ENCODE measurements at places on chromosomes 7 and 10. TPM values are rescaled to one million over a fixed set of nuclear protein-coding genes. Genes with fewer than 3 reads are reported as not detected.

- H3K4me3 ChIP-seq, result no peak overlapping the region
- DNase-seq, result no peak
- peaks cover 16% of the 10 kb centered on the region for H3K27me3 ChIP-seq
- no peaks in the 10 kb centered on the region for H3K4me1 ChIP-seq
- no peak overlapping the region for H3K27ac ChIP-seq
- no peaks in the 10 kb centered on the region for H3K36me3 ChIP-seq
Observed at GRCh38 chr7:27345164-27345887, 102.7 kb downstream of the EVX1 start.

- no peaks in the 10 kb centered on the region for H3K4me1 ChIP-seq
- no peak overlapping the region for H3K4me3 ChIP-seq
- H3K27ac ChIP-seq, result no peak overlapping the region
- H3K27me3 ChIP-seq, result no peaks in the 10 kb centered on the region
- no peak for DNase-seq
Observed at GRCh38 chr7:44380189-44380830, 54.9 kb upstream of the CAMK2B start.

- H3K4me3 ChIP-seq, result no peak overlapping the region
- no peak for DNase-seq
- H3K27ac ChIP-seq, result peak overlapping the region; percentile 39
- H3K4me1 ChIP-seq, result peaks cover 98% of the 10 kb centered on the region
Observed at GRCh38 chr10:104331208-104331838, 6.9 kb downstream of the ITPRIP start.

GRCh38 chr7:111753968-111754367 is 191.7 kb upstream of the IMMP2L start:
- no peak overlapping the region for H3K27ac ChIP-seq
- no peak for DNase-seq
- no peaks in the 10 kb centered on the region for H3K27me3 ChIP-seq
- no peaks in the 10 kb centered on the region for H3K36me3 ChIP-seq
- H3K4me3 ChIP-seq, result no peak overlapping the region
- no peaks in the 10 kb centered on the region for H3K4me1 ChIP-seq

GRCh38 chr7:620056-620455 is 100.4 kb upstream of the PDGFA start:
- H3K27ac ChIP-seq, result peak overlapping the region; percentile 99
- peaks cover 60% of the 10 kb centered on the region for H3K4me1 ChIP-seq
- peaks cover 54% of the 10 kb centered on the region for H3K36me3 ChIP-seq
- H3K4me3 ChIP-seq, result no peak overlapping the region
- no peaks in the 10 kb centered on the region for H3K27me3 ChIP-seq

HNRNPH3 gene
- 150 TPM for total RNA-seq

DNA sequence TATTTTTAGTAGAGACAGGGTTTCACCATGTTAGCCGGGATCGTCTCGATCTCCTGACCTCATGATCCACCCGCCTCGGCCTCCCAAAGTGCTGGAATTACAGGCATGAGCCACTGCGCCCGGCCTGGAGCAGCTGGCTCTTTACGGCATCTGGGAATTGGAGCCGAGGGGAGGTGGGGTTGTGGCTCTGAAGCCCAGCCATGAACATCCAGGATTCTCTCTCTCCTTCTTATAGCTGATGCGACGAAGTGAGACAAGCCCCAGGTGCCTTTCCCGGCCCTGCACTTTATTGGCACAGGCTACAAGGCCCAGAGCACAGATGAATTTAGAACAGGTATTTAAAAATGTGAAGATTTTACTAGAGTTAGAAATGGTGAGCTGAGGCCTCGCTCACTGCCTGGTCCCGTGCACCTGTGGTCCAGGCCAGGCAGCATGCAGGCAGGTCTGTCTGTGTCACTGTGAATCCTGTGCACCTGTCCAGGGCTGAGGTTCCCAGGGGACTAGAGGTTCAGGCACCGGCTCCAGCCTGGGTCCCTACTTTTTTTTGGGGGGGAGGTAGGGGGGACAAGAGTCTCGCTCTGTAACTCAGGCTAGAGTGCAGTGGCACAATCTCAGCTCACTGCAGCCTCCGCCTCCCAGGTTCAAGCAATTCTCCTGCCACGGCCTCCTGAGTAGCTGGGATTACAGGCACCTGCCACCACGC is 379.7 kb upstream of the FOXK1 start:
- H3K4me1 ChIP-seq, result no peaks in the 10 kb centered on the region
- no peak overlapping the region for H3K27ac ChIP-seq
- H3K27me3 ChIP-seq, result peaks cover 4% of the 10 kb centered on the region
- no peak overlapping the region for H3K4me3 ChIP-seq

DNA sequence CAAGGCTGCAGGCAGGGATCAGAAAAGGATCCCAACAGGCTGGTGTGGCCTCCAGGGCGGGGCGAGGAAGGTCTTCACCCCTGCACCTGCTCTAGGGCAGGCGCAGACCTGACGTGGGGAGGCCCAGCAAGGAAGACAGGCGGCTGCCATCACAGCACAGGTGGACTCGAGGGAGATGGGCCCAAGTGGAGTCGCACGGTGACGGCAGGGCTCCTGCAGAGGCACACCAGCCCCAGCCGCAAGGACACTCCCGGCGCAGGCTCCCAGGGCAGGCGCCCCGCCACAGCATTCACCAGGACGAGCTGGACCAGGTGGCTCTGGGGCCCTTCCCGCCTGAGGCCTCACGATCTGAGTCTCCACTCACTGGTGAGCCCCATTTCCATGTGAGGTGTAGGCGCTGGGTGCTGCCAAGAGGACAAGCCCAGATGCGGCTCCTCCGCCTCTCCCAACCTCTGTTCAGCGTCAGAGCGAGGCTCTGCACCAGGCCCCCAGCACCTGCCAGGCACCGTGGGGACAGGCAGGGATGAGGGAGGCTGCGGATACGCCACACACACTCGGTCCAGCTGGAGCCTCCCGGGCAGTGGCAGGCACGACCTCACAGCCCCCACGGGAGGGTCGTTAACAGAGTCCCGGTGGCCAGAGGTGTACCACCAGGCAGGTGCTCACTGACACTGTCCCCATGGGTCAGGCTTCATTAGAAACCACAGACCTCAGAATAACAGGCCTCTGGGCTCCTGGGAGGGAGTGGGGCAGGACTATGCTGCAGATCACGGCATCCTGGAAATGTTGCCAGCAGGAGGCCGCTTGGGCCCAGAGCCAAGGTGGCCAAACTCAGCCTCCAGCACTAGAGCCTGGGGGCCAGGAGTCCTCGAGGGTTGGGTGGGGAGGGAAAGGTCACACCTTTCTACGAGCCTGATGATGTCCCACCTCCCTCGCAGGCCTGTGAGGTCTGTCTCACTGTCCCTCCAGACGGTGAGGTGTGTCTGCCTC is 111.6 kb downstream of the MAD1L1 start:
- H3K27me3 ChIP-seq, result no peaks in the 10 kb centered on the region
- peaks cover 12% of the 10 kb centered on the region for H3K4me1 ChIP-seq
- no peak overlapping the region for H3K27ac ChIP-seq
- H3K36me3 ChIP-seq, result peaks cover 1% of the 10 kb centered on the region
- DNase-seq, result no peak
- H3K4me3 ChIP-seq, result no peak overlapping the region

DNA sequence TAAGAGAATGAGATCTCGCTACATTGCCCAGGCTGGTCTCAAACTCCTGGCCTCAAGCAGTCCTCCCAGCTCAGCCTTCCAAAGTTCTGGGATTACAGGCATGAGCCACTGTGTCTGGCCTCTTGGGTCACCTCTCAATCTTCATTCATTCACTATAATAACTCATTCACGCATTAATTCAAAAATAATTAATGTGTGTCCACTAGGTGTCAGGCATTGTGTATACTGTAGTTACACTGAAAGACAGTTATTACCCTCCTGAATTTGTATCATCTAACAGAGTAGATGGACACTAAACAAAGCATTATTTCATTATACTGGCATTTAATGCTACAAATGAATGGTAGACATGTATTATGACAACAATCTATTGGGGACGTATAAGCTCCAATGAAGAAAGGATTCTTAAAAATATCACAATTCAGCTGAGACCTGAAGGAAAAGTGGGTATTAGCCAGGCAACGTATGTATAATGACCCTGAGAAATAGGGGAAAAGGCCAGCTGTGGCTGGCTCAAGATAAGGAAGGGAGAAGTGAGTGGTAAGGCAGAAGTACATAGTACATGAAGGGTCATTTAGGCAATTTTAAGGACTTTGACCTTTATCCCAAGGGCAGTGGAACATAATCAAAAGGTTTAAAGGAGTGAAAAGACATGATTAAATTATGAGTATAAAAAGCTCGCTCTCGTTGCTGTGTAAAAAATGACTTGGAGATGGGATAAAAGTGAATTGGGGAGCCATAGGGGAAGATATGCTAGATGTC is 150.7 kb downstream of the BTAF1 start:
- no peak overlapping the region for H3K4me3 ChIP-seq
- no peaks in the 10 kb centered on the region for H3K27me3 ChIP-seq
- H3K36me3 ChIP-seq, result peaks cover 1% of the 10 kb centered on the region
- H3K4me1 ChIP-seq, result no peaks in the 10 kb centered on the region
- no peak for DNase-seq

- no peak for DNase-seq
- H3K4me3 ChIP-seq, result no peak overlapping the region
- no peaks in the 10 kb centered on the region for H3K4me1 ChIP-seq
Observed at GRCh38 chr10:78250313-78251015, 216.8 kb downstream of the RPS24 start.

- H3K36me3 ChIP-seq, result no peaks in the 10 kb centered on the region
- DNase-seq, result peak; percentile 41
- H3K4me1 ChIP-seq, result peaks cover 2% of the 10 kb centered on the region
Observed at GRCh38 chr7:21256310-21256877, 171.5 kb upstream of the SP4 start.

GRCh38 chr7:131583430-131583829 is 27.0 kb upstream of the PODXL start:
- H3K36me3 ChIP-seq, result no peaks in the 10 kb centered on the region
- no peaks in the 10 kb centered on the region for H3K4me1 ChIP-seq
- H3K27me3 ChIP-seq, result peaks cover 1% of the 10 kb centered on the region

DNA sequence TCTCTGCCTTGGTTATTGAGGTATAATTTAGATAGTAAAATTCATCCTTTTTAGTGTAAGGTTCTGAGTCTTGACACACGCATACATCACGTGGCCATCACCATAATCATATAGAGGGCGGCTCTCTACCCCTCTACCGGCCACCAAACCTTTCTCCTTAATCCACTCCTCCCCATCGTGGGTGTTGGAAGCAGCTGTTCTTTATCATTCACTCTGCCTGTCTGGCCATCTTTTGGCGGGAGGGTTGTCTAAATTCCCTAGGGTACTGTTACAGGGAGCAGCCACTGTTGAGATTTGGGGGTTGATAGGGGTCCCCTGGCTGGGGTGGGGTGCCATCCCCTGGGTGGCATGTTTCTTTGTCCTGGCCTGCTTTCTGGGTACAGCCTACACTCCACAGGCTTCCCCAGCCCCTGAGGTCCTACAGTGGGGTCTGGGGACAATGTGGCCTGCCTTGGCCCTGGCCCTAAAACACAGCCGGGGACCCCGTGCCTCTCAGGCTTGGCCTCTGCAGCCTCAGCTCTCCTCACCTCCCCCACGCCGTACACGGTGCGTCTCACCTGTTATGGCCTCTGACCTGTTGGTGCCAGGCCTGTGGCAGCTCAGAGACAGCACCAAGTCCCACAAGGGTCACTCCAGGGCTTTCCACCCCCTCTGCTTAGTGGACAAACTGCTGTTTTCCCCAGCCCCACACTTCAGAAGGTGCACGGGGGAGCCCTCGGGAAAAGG is 17.5 kb downstream of the AMZ1 start:
- no peak overlapping the region for H3K27ac ChIP-seq
- H3K4me3 ChIP-seq, result no peak overlapping the region
- DNase-seq, result no peak
- peaks cover 11% of the 10 kb centered on the region for H3K4me1 ChIP-seq

WDFY4 gene
- total RNA-seq, result 0.20 TPM

PDCD11 gene
- 50.1 TPM for total RNA-seq

DNA sequence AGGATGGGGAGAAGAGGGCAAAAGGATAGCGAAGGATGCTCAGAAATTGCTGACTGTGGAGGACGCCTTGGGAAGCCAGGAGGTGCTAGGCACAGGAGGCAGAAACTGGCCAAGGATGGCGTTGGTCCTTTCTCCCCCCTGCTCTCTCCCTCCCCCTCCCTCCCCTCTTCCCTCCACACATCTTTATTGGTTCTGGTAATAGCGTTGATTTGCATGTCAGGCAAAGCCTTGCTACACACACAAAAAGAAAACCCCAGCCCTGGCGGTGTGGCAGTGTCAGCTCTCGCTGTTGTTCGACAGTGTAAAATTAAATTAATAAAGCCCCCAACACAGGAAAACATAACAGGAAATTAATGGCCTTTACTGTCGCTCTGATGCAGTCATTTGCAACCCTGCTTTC is 47.2 kb downstream of the PAX2 start:
- no peak overlapping the region for H3K4me3 ChIP-seq
- no peaks in the 10 kb centered on the region for H3K4me1 ChIP-seq
- no peak overlapping the region for H3K27ac ChIP-seq
- DNase-seq, result no peak
- no peaks in the 10 kb centered on the region for H3K36me3 ChIP-seq

DNA sequence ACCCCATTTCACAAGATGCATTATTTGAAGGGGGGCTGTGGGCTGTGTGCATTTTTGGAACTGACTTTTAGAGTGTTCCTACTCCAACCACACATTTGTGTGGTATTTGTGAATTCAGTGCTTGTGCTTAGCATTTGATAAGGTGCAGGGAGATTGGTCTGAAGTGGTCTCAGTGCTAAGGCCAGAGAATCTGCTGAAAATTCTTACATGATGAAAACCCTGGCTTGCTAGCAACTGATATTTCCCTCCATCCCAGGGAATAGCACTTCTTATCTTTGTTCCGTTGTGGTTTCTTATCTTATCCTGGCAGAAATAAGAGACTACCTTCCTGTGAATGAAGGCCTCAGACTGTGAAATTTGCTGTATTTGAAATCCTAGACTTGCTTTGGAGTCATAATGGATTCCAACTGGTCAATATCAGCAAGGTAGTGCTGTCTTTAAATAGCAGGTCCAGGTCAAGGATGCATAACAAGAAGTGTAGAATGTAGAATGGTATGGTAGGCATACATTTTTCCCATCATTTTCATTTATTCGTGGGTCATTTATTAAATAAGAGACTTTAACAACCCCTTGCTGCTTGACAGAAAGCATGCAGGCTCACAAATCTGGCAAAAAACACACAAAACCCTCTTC is 986.9 kb downstream of the REEP3 start:
- H3K4me3 ChIP-seq, result no peak overlapping the region
- H3K36me3 ChIP-seq, result no peaks in the 10 kb centered on the region
- no peak for DNase-seq
- H3K27ac ChIP-seq, result no peak overlapping the region
- no peaks in the 10 kb centered on the region for H3K4me1 ChIP-seq
- no peaks in the 10 kb centered on the region for H3K27me3 ChIP-seq

VAX1 gene
- total RNA-seq, result not detected

GNAT3 gene
- not detected for total RNA-seq
